GM19239 (cell line): ENCODE measurements at places on chromosomes 16 and 17.

DNA sequence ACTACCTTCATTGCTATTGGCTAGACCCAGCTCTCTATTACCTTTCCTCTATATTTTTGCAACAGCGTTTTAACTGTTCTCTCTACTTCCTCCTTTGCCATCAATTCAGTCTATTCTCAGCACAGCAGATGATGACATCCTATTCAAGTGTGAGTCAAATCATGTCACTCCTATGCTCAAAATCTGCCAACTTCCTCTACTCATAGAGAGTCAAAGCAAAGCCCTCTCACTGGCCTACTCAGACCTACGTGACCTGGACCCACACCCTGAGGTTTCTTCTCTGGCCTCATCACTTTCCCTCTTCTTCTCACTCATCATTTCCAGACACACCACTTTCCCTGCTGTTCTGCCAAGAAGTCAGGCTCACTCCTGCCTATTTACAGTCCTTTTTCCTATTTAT is 289.0 kb upstream of the AXIN2 start:
- no peak for DNase-seq

DNA sequence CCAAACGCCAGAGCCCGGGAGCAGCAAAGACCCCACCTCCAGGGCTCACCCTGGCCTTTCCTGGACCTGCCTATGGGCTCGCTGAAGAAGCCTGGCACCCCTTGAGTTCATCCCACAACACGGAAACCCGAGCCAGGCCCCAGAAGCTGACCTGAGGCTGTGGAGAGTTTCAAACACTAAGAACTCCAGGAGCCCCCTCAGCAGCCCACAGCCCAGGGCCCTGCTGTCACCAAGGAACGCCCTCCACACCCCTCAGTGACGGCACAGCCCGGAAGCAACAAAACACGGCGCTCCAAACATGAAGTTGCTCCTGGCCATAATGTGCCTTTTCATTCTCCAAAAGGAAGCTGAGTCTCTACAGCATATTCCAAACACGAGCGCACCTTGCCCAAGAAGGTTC is 9.2 kb downstream of the SLC38A10 start:
- no peak for DNase-seq

GRCh38 chr16:11295672-11296071 is 14.5 kb upstream of the PRM1 start:
- no peak for DNase-seq

GRCh38 chr17:44899074-44899782 is at the start of gene EFTUD2:
Gene EFTUD2 (minus strand): TSS chr17:44899445. CDS start chr17:44894521, 4,924 bp downstream.
- DNase-seq = peak; percentile 88

DNA sequence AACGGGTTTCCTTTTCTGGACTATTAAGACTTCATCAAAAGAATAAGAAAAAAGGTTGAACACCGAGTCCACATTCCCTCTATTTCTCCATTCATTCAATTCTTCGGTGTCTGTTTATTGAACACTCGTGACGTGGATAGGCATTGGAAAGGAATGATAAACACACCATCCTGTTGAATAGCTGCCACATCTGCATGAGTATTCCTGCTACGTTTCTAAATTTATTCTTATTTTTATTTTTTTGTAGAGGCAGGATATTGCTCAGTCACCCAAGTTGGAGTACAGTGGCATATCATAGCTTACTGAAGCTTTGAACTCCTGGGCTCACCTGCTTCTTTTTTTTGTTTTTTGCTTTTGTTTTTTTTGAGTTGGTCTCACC is 80.8 kb upstream of the CIBAR2 start:
- DNase-seq = no peak

DNA sequence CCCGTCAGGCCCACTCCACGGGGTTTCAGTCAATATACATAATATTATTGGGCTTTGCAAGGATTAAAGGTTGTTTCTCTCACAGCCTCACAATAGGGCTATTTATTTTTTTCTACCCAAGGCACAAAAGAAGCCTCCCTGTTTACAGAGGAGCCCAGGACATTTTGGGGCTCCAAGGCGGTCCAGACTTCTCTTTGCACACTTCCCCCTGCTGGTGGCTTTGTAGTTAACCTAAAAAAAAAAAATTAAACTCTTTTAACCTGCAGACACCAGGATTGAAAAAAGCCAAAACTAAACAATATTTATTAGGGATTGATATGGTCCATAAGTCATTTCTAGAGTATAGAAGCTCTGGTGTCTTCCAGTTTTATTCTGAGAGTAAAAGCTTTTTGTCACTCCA is 169.7 kb upstream of the ZFHX3 start:
- no peak for DNase-seq

DNA sequence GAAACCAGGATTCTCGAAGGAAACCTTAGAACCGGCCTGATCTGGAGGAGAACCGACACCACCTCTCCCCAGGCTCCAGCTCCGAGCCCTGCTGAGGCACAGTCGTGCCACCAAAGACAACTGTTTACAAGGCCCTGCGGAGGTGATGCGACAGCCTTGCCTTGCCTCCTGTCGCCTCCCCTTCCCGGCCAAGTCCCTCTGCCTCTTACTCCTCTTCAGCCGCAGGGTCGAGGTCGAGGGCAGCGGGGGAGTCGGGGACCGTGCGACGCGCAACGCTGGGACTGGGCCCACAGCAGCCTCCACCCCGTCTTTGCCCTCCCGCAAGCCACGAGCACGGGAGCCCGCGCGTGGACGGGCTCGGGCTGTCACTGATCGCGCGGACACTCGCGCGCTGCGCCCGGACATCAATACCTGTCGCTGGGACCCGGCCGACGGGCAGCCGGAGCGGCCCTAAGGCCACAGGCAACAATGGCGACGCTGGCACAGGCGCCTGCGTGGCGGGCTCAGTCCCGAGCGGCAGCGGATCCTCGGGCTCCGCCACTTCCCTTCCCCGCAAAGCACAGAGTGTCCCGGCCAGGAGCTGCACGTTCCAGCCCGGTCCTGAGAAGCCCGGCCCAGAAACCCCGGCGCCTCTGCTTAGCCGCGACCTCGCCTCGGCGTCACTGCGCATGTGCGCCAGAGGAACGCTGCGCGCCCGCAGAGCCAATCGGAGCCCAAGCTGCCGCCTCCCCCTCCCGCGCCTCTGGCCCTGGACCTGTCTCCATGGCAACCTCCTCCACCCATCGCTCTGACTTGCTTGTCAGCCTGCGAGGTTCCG is at the start of gene ZNF287:
Gene ZNF287, minus strand, starts transcription at position 664 of the 817 bp plus-strand sequence. CDS start 1,473 bp downstream, outside the sequence.
- DNase-seq = peak; percentile 94

- no peak for DNase-seq
These were observed 15.8 kb downstream of the CDH16 start for GRCh38 chr16:66902648-66903543.

DNA sequence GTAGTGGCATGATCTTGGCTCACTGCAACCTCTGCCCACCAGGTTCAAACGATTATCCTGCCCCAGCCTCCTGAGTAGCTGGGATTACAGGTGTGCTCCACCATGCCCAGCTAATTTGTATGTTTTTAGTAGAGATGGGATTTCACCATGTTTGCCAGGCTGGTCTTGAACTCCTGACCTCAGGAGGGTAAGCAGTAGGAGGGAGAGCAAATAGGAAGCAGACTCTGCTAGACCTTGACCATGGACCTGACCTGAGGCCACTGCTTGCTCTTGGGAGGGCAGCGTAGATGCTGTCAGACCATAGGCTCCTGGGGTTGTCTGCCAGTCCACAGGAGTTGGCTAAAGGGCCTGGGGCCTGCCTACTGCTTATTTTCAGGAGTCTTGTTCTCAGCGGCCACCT is 28.6 kb downstream of the AKAP1 start:
- DNase-seq = no peak

DNA sequence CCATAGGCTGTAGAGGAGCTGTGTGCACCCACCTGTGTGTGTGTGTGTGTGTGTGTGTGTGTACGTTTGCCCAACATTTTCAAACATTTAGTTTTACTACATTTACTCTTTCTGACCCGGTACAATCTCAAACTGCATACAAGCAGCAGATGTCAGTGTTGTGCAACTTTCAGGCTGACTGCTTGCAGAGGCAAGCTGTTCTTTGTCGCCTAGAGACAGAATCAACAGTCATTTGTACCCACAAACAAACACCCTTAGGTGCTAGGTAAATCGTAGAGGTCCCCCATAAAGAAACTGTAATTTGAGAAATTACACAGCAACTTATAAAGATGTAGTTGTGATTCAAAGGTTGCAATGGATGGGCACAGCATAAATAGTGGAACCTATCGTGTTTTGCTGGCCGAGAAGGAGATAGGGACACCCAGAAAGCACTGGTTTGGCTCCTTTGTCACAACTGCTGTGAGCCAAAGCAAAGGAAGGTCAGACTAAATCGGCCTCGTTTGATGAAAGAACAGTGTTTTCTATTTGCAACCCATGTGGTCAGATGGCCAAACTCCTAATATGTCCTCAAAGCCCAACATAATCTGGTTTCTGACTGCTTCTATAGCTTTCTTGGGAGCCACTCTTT is 478.4 kb downstream of the TOX3 start:
- no peak for DNase-seq

DNA sequence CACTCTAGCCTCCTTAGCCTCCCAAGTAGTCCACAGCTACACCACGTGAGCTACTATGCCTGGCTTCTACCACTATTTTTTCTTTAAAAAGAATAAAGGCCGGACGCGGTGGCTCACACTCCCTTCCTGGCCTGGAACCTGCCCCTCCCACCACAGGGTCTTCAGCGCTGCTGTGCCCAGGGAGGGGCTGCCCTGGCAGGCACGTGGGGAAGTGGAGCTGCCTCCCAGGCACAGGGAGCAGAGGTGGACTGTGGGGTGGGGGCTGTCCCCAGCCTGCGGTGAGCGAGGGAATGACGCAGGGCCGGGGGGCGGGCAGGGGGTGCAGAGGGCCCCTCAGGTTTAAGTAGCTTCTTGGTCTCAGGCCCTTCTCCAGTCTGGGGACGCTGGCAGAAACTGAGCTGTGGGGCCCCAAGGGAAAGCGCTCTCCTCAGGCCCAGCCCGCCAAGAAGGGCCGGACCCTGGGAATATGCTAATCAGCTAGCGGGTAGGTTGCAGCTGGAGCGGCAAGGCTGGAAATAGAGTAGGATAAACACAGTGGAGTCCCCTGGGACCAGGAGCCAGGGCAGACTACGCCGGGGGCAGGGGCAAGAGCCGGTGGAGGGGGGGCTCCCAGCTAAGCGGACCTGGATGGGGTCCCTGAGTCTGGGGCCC is 46.8 kb downstream of the TIMM22 start:
- DNase-seq = no peak

GRCh38 chr17:80588702-80589383 is 44.2 kb downstream of the RPTOR start:
- no peak for DNase-seq

- DNase-seq = no peak
These were observed 5.1 kb downstream of the CBX8 start for GRCh38 chr17:79791735-79792161.

DNA sequence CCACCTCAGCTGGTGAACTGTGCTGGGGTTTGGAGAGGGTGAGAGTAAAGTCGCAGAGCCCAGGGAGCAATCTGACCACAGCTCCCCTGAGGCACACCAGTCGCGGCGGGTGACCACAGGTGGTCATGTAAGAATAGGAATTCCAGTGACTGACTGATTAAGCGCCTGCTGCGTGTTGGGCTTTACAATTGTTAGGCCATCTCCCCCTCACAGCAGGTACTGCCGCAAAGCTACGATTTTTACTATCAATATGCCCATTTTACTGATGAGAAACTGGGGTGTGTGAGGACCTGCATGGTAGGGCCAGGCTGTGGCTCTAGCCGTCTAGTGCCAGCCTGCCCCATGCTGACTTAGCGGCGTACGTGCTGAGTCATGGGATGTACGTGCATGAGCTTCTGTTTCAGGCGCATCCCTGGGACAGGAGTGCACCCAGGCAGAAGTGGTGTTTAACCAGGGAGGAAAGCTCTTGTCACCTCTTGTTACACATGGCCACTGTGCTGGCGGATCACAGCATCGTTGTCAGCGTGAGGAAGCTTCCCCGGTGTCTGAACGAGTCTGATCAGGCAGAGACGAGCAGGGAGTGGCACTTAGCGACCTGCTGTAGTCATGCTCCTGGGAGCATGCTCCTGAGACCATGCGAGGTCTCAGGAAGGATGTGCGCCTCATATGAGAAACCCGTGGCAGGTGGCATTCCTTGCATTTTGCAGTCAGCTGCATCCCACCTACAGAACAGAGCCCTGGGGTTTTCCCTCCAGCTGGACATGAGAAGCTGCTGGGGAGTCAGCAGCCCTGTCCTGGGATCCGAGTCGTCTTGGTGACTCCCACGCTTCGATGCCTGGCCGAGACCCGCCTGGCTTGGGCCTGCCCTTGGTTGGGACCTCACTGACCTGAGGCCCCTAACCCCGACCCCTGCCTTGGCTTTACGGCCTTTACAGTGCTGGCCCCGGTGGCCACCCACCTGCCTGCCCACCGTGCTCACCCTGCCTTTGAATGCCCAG is 163.7 kb upstream of the CHMP6 start:
- DNase-seq = no peak

DNA sequence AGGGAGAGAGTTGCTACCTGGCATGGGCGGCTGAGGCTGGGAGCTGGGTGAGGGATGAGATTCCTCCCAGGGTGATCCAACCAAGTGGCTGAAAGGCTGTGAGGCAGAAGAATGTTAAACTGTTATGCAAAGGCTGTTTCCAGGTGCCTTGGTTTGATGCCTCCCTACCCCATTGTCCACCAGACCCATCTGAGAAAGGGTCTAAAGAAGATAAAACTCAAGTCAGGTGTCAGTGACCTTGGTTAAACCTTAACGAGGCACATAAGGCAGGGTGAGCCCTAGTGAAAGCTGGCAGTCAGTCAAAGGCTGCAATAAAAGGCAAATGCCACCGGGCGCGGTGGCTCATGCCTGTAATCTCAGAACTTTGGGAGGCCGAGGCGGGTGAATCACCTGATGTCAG is 23.8 kb downstream of the LDHD start:
- DNase-seq = no peak

- DNase-seq = no peak
These were observed 31.4 kb downstream of the SMG6 start for GRCh38 chr17:2271985-2272702.

- DNase-seq = no peak
These were observed 97.4 kb upstream of the ZFHX3 start for GRCh38 chr16:73145166-73145880.
